ENCODE measurements at places on chromosomes 3 and 15.

GRCh38 chr15:33315044-33315443 is 4.3 kb downstream of the RYR3 start:
- DNase-seq, result no peak

DNA sequence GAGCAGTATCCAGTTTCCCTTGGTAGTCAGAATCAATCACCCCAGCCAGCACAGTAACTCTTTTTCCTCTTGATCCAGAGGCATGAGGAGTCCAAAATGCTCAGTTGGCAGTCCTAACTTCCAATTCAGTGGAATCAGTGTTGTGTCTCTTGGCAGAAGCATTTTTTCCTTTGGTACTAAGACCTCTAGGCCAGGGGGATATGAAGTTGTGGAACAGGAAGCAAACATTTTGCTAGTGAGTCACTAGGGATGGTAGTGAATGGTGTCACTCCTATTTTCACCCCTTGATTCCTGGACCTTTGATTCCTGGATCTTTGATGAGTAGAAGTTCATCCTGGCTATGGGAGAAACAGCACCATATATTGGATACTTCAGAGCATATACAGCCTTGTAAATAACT is 70.5 kb upstream of the ALDH1A3 start:
- DNase-seq, result no peak

- DNase-seq, result no peak
These were observed 7.1 kb downstream of the LSG1 start for GRCh38 chr3:194664857-194665256.

- no peak for DNase-seq
These were observed 63.1 kb downstream of the ITGA11 start for GRCh38 chr15:68368731-68369435.

DNA sequence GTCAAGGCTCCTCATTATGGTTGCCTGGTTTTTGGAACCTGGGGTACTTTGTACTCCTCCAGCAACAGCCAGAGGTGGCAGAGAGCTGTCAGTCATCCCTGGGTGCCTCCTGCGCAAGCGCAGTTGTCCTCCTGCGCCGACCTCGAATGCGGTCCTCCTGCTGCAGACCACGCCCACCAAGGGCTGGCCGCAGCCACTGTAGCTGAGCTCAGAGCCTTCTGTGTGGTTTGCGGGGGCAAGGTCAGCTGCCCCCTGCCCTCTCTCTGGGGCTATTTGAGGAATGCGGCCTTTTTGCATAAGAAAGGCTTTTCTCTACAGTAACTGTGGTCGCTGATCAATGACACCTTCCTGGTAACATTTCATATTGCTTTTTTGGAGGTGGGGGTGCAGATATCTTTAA is 131.3 kb upstream of the SNRPN start:
- no peak for DNase-seq

GRCh38 chr3:151347432-151347831 is 18.1 kb upstream of the P2RY13 start:
- DNase-seq, result no peak

DNA sequence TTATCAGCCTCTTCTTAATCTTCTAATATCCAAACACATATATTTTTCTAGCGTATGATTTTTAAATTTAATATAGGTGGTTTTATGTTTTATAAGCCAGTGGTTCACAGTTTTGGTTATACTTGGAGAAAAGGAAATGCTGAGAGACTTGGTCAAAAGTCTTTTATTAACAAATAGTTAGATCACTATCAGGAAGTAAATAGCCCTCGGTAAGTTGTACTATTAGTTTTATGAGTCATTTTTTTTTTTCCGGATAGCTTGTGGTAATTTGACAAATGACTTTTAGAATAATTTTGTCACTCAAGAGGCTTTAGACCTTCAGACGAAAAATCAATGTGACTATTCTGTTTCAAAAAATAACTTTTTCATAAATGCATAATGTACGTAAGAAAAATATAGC is 232.2 kb upstream of the ROBO1 start:
- no peak for DNase-seq

DNA sequence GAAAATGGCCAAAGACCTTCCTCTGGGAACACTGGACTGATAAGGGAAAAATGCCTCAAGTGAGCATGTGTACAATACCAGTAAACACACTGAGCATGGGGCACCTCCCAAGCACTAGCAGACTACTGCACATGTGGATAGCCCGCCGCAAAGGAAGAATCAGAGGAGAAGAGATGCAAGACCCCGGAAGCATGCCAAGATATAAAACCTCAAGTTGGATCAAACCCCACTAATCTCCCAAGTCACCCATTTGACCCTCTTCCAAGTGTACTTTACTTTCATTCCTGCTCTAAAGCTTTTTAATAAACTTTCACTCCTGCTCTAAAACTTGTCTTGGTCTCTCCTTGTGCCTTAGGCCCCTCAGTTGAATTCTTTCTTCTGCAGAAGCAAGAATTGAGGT is 121.1 kb upstream of the PLAAT1 start:
- no peak for DNase-seq

DNA sequence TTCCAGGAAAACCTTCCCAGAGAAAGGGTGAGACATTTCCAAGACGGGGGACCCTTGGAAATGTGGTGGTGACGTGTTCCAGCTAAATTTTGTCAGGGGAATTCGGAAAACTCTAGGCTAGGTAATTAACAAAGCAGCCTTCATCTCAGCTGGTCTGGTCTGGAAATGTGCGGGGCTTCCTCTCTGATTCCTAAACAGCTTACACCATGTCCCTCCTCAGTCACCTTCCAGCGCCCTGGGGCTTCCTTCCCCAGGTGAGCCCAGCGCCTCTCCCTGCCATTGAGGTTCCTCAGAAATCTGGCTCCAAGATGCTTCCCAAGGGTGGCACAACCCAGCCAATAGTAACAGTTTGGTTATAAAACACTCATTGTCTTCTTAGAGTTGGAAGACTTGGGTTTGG is 571 bp downstream of the ACAD9 start:
- no peak for DNase-seq

DNA sequence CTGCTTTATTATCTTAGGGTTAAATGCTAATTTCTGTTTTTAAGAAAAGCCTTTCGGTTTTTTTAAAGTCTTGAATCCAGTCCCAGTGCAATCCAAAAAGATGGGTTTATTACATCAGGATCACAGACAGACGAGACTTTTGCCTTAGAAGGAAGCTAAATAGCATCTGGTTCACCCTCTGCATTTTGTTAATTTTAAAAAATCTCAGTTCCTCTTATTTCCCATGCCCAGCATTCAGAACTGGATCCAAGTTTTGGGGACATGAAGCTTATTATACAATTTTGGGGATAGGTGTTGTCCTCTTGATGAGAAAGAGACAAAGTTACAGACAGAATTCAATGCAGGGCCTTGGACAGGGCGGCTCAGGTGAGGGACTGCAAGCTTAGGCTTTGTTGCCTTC is 181.5 kb upstream of the LYSMD4 start:
- no peak for DNase-seq

- no peak for DNase-seq
These were observed at the start of gene PLCL2 for GRCh38 chr3:16884748-16885592. TSS of gene PLCL2 (plus strand) at chr3:16884955. CDS start at chr3:16885040, 85 bp downstream.

- DNase-seq, result no peak
These were observed 4.0 kb upstream of the NR2F2 start for GRCh38 chr15:96326328-96327154.

DNA sequence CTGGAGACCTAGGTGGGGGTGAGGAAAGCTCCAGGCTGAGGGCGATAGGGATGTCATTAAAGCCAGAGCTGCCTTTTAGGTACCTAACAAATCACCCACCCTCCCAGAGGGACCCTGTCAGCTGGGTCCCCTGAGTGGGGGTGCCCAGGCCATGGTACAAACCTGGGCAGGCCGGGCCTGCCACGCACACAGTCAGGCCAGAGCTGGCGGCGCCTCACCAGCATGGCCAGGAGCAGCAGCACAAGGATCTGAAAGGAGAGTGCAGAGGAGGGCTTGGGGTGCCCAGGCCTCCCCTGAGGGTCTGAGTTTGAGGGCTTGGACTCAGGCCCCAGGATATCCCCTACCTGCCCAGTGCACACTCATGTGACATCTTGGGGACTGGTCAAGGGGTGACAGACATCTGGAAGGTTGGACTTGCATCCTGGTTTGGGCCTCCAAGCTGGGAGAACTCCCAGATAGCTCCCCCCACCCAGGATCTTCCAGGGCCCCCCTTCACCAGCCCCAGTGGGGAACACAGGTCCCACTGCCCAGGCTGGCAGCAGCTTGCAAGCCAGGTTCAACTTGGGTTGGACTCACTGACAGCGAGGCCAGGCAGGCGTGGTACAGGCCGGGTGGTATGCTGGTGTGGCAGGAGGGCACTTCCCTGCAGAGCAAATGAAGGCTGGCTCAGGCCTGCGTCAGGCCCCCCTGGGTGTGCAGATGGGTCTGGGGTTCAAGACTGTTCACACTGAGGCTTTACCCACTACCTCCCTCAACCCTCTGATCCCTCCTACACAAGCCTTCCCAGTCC is 5.2 kb downstream of the STRA6 start:
- DNase-seq, result no peak

- DNase-seq, result no peak
These were observed 48.9 kb downstream of the CAPN3 start for GRCh38 chr15:42408178-42408577.

GRCh38 chr3:12730506-12731242 is 28.4 kb downstream of the TMEM40 start:
- DNase-seq, result no peak

- peak; percentile 37 for DNase-seq
These were observed 9.7 kb upstream of the RIOX2 start for GRCh38 chr3:97981886-97982285.

- DNase-seq, result no peak
These were observed 10.8 kb downstream of the ITGA11 start for GRCh38 chr15:68421115-68421551.

GRCh38 chr3:183247011-183247589 is 6.0 kb upstream of the B3GNT5 start:
- peak; percentile 74 for DNase-seq

DNA sequence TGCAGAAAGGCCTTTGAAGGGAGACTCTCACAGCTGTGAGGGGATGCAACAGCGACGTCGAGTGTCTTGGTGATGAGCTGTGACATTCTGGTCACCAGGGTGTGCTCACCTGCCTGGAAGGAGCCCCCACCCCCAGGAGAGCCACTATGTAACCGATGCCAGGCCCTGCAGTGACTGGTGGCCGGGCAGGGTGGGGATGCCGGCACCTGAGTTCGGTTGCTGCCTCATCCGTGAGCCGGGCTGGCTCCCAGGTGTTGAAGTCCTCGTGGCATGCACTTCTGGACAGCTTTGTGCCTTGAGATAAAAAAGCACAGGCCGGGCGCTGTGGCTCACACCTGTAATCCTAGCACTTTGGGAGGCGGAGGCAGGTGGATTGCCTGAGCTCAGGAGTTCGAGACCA is 56.5 kb downstream of the ASB7 start:
- no peak for DNase-seq

DNA sequence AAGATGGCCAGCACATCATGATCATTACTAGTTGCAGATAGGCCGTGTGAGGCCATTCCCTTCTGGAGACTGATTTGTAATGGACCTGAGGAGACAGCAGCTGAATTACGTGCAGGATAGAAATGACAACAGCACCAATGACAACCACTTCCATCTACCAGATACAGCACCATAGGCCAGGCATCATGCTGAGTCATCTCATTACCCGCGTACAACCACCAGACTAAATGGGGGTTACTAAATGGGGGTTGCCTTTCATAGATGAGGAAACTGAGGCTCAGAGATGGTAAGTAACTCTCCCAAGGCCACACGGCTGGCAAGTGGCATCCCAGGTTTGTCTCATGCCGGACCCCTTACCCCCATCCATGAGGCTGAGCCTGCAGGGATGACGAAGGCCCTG is 32.8 kb upstream of the FAM107A start:
- DNase-seq, result peak; percentile 82

GRCh38 chr15:61794881-61795280 is 265.4 kb downstream of the VPS13C start:
- DNase-seq, result no peak

DNA sequence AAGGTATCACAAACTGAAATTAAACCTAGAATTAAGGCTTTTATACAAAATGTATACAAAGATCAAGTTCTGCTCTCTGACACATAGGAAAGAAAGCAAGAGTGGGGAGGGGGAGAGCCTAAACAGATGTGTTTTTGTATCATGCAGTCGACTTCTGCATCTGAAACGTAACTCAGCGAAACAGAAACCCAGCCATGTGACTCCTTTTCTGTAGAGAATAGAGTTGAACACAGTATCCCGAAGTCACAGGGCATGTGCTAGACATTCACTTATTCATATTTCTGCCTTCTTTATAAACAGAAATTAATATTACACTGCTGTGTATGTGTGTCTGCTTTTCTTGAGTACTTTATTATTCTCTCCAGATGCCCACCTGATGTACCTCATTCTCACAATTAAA is 121.0 kb downstream of the PDZRN3 start:
- no peak for DNase-seq

DNA sequence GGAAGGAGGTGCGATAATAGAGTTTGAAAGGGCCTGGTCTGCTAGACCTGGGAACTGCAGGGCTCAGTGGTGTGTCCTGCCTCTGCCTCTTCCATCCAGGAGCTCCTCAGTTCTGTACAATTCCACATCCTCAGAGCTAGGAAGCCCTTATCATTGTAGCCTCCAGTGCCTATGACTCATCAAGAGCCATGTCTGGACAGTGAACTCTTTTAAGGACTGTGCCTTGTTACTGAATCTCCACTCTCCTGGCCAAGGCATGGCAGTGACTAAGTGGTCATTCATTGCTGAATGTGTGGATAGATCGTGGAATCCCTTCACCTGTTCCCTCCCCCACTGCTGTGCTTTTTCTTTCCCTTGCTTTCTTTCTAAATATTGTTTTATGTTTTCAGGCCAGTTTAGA is 2.9 kb downstream of the TIMP4 start:
- DNase-seq, result peak; percentile 64

DNA sequence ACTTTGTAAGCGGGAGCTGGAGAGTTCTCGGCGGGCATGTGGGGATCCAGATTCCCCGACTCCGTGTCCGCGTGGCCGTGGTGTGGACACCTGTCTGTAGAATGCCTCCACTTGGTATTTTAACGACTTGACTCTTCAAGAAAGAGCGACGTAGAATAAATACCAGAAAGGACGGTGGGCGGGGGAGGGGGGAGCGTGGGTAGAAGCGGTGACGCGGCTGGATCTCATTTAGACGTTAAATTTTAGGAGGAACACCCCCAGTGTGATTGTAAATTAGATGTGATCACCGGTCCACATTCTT is 620 bp upstream of the PYGO1 start:
- DNase-seq, result no peak

GRCh38 chr3:195551381-195551978 is 8.4 kb upstream of the PPP1R2 start:
- no peak for DNase-seq

GRCh38 chr3:194285024-194285849 is 65.9 kb downstream of the CPN2 start:
- DNase-seq, result no peak

DNA sequence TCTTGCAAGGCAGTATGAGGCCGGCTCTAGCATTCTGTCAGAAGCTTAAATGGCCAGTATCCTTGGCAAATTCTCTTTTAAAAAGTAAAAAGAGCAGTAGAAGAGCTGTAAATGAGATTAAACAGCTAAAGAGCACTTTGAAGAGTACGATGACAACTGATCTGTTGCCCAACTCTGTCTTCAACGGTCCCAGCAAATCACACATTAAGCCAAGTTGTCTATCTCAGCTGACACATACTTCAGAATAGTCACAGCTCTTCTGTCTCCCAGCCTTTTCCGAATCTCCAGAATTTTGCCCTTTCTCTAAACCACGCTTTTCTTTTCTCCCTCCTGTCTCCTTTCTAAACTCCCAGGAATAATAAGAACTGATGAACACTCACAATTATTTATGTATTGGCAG is 51.7 kb downstream of the PRICKLE2 start:
- DNase-seq, result no peak
